Stimulated activated CD8-positive, alpha-beta memory T cell treated with anti-CD3 and anti-CD28 coated beads, Interleukin-15, amount 100 ng/mL, for 48 hours (primary cell): ENCODE measurements at places on chromosomes 5 and 9.

DNA sequence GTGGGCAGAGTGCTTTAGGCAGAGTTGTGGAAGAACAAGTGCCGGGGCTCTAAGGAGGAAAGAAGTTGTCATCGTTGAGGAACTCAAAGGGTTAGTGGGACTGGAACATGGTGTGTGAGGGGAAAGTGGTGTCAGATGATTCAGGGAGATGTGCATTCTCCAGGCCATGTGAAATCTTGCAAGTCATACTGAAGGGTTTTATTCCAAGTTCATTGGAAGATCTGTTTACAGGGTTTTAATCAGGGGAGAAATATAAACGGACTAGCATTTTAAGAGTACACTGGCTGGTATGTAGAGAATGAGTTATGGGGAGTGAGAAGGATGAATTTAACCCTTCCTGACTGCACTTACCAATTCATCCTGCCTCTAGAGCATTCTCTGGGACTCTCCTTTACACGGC is 49.3 kb downstream of the NR2F1 start:
- DNase-seq = no peak

DNA sequence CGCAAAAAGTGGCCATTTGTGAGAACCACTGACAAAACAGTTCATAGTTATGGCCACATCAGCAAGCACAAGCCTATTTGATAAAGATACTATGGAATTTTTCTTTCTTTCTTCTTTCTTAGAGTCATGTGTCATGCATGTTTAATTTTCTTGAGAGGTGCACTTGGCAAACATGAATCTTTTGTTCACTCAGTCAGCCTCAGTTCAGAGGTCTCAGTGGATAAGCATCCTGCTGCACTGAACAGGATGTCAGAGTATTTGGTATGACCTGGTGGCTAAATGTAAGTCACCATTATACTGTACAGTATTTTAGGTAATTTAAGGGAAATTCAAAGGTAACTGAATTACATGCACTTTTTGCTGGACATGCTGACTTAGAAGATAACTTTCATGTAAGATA is 5.4 kb downstream of the NNT start:
- DNase-seq = no peak

GRCh38 chr5:92887254-92887653 is 693.8 kb downstream of the NR2F1-AS1 start:
- DNase-seq = no peak

- DNase-seq = no peak
These were observed 15.9 kb downstream of the NINJ1 start for GRCh38 chr9:93117924-93118862.

DNA sequence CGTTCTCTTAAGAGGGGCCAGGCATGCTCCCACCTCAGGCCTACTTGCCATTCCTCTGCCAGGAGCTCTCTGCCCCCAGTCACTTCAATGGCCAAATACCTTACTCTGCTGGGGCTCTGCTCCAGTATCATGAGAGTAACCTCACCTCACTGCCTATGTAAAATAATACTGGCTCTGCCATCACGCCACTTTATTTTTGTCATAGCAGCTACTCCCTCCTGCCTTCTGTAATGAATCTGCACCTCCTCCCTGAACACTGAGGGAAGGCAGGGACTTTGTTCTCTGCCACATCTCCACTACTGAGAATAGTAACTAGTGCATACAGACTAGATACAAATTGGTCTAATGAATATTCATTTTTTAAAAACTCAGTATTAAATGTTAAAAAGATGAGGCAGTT is 33.8 kb downstream of the MACROH2A1 start:
- no peak for DNase-seq
